ENCODE measurements at places on chromosomes 5 and 9.

GRCh38 chr5:52784737-52785136 lies 3.0 kb upstream of the ITGA1 start:
- no peaks in the 10 kb centered on the region for H3K36me3 ChIP-seq
- peaks cover 13% of the 10 kb centered on the region for H3K4me1 ChIP-seq
- H3K4me3 ChIP-seq = no peak overlapping the region
- H3K27me3 ChIP-seq = no peaks in the 10 kb centered on the region

GRCh38 chr9:89477384-89477783 lies 20.5 kb downstream of the SEMA4D start:
- no peaks in the 10 kb centered on the region for H3K36me3 ChIP-seq
- no peak for DNase-seq
- H3K27ac ChIP-seq = no peak overlapping the region
- no peak overlapping the region for H3K4me3 ChIP-seq
- no peaks in the 10 kb centered on the region for H3K27me3 ChIP-seq
- H3K4me1 ChIP-seq = no peaks in the 10 kb centered on the region

- no peaks in the 10 kb centered on the region for H3K27me3 ChIP-seq
- no peak overlapping the region for H3K4me3 ChIP-seq
- H3K27ac ChIP-seq = peak overlapping the region; percentile 56
- DNase-seq = peak; percentile 57
- no peaks in the 10 kb centered on the region for H3K36me3 ChIP-seq
- peaks cover 16% of the 10 kb centered on the region for H3K4me1 ChIP-seq
Observed at GRCh38 chr9:127545196-127546124, 66.6 kb upstream of the STXBP1 start.

GRCh38 chr9:72041775-72042194 lies 18.6 kb downstream of the C9orf57 start:
- peaks cover 22% of the 10 kb centered on the region for H3K4me1 ChIP-seq
- H3K27ac ChIP-seq = peak overlapping the region; percentile 90
- H3K4me3 ChIP-seq = no peak overlapping the region
- H3K27me3 ChIP-seq = no peaks in the 10 kb centered on the region
- DNase-seq = no peak

GRCh38 chr9:16622541-16622940 lies 247.9 kb downstream of the BNC2 start:
- no peak overlapping the region for H3K4me3 ChIP-seq
- H3K27ac ChIP-seq = no peak overlapping the region
- DNase-seq = no peak
- no peaks in the 10 kb centered on the region for H3K36me3 ChIP-seq
- H3K4me1 ChIP-seq = no peaks in the 10 kb centered on the region

- no peak overlapping the region for H3K4me3 ChIP-seq
- H3K27me3 ChIP-seq = no peaks in the 10 kb centered on the region
Observed at GRCh38 chr5:115379622-115380344, 83.3 kb upstream of the CCDC112 start.

DNA sequence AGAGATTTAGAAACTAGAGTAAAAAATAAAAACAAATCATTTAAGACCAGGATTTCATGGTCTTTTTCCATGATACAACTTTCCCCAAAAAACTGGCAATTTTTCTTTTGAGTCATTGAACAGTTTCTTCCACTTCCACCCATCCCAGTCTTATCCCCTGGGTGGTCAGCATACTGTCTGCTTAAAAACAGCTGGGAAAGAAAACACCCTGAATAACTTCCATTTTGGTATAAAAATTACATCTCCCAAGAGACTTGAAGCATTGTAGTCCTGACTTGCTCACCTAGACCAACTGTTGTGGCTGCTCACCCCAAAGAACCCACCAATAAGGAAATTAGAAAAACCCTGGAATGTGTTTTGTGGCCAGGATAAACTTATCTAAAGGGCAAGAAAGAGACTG lies 731.3 kb downstream of the NR2F1-AS1 start:
- H3K27me3 ChIP-seq = no peaks in the 10 kb centered on the region
- no peaks in the 10 kb centered on the region for H3K4me1 ChIP-seq
- DNase-seq = no peak
- H3K27ac ChIP-seq = no peak overlapping the region
- H3K36me3 ChIP-seq = no peaks in the 10 kb centered on the region

- no peak overlapping the region for H3K27ac ChIP-seq
- H3K4me1 ChIP-seq = no peaks in the 10 kb centered on the region
- DNase-seq = no peak
- no peaks in the 10 kb centered on the region for H3K36me3 ChIP-seq
- no peaks in the 10 kb centered on the region for H3K27me3 ChIP-seq
Observed at GRCh38 chr5:145903113-145903512, 30.3 kb upstream of the GRXCR2 start.

- H3K4me3 ChIP-seq = no peak overlapping the region
- H3K27me3 ChIP-seq = peaks cover 6% of the 10 kb centered on the region
- no peaks in the 10 kb centered on the region for H3K36me3 ChIP-seq
- no peak for DNase-seq
- H3K27ac ChIP-seq = peak overlapping the region; percentile 42
Observed at GRCh38 chr5:39422728-39423285, 2.0 kb downstream of the DAB2 start.

- H3K4me3 ChIP-seq = peak within 1 kb of the TSS; percentile 96
- no peaks in the 10 kb centered on the region for H3K27me3 ChIP-seq
- no peak within 1 kb of the TSS for H3K27ac ChIP-seq
- DNase-seq = peak; percentile 69
- H3K4me1 ChIP-seq = no peaks in the 10 kb centered on the region
Observed at GRCh38 chr9:113056191-113057106, at the start of gene ZFP37. Gene ZFP37, minus strand, starts transcription at chr9:113056724. Its CDS starts 36 bp downstream, at chr9:113056688.

DNA sequence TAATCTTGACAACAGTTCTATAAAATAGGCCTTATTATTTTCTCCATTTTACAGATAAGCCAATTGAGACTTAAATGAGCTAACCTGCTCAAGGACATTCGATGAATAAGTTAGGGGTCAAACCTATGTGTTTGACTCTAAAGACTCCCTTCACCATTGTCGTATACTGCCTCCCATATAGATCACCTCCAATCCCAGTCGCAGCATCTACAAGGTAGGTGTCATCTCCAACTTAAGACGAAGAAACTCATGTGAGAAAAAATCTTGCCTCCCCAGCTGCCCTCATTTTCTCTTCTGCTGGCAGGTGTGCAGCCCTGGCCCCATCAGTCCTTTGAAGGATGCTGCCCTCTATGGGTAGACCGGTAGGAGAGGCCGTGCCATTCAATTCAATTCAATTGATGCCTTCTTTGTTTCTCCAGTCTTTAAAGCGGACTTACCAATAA lies 75.2 kb upstream of the SMARCA2 start:
- DNase-seq = no peak
- H3K27me3 ChIP-seq = no peaks in the 10 kb centered on the region
- no peak overlapping the region for H3K4me3 ChIP-seq
- no peaks in the 10 kb centered on the region for H3K36me3 ChIP-seq
- no peak overlapping the region for H3K27ac ChIP-seq
- no peaks in the 10 kb centered on the region for H3K4me1 ChIP-seq

- H3K4me1 ChIP-seq = no peaks in the 10 kb centered on the region
- H3K36me3 ChIP-seq = no peaks in the 10 kb centered on the region
- H3K27me3 ChIP-seq = no peaks in the 10 kb centered on the region
- H3K27ac ChIP-seq = no peak overlapping the region
- no peak overlapping the region for H3K4me3 ChIP-seq
Observed at GRCh38 chr9:3936520-3937235, 363.2 kb downstream of the GLIS3 start.

- H3K4me3 ChIP-seq = no peak overlapping the region
- H3K27me3 ChIP-seq = peaks cover 10% of the 10 kb centered on the region
- no peaks in the 10 kb centered on the region for H3K36me3 ChIP-seq
- H3K4me1 ChIP-seq = no peaks in the 10 kb centered on the region
Observed at GRCh38 chr9:93815135-93815534, 140.0 kb downstream of the BARX1 start.
